ENCODE measurements at places on chromosomes 2 and 18.

GRCh38 chr2:241553981-241554380 lies 4.6 kb upstream of the BOK start:
- no peak for DNase-seq

DNA sequence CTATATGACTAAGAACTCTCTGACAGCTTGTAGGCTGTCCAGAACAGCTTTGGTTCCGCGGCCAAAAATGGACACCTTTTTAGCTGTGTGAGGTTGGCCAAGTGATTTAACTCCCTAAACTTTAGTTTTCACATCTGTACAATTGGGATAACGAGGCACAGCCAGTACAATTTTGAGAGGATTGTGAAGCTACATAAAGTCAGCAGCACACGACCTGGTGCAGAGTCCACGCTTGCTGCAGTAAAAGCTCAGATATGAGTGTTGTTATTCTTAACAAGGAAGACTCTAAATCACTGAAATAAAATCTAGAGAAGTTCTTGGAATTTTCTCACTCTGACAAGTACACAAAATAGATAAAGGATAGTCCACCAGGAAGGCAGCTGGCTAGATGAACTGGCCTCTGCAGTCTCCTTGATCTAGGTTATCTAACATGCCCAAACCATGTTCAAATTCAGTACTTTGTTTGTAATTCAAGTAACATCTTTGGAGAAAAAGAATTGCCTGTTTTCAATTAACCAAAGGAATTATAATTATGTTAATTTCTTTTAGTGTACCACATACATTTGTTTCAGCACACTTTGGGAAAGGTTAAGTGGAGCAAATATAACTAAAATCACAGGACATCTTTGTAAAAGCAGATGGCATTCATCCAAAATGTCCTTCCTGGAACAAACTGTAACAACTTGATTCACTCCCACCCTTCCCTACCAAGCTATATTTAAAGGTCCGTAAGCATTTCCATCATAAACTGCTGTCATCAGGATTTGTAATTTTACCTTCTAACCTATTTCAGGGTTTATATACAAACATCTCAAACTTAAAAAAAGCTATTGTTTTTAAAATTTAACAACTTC lies 201.7 kb upstream of the STK17B start:
- DNase-seq = no peak

GRCh38 chr2:84904717-84905174 lies 710 bp upstream of the TMSB10 start:
- no peak for DNase-seq

- DNase-seq = no peak
Measured at GRCh38 chr2:111617299-111618225, 266.4 kb downstream of the ANAPC1 start.

- no peak for DNase-seq
Measured at GRCh38 chr2:129936334-129936934, 43.0 kb upstream of the RAB6C start.

DNA sequence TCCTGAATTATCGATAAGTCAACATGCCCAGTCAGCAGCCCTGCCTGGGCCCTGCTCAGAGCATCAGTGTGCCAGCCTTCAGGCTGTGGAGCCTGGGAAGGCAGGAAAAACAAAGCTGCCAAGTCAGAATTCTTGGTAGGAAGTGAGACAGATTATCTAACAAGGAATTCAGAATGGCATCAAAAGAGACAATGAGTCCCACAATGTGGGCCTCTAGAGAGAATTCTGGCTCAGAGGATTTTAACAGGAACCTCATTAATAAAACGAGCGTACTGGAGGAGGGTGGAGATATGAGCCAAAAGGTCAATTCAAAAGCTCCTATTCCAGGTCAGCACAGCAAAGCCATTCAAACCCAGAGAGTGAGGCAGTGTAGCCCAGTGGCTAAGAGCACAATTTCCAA lies 327.6 kb upstream of the MMADHC start:
- DNase-seq = no peak

DNA sequence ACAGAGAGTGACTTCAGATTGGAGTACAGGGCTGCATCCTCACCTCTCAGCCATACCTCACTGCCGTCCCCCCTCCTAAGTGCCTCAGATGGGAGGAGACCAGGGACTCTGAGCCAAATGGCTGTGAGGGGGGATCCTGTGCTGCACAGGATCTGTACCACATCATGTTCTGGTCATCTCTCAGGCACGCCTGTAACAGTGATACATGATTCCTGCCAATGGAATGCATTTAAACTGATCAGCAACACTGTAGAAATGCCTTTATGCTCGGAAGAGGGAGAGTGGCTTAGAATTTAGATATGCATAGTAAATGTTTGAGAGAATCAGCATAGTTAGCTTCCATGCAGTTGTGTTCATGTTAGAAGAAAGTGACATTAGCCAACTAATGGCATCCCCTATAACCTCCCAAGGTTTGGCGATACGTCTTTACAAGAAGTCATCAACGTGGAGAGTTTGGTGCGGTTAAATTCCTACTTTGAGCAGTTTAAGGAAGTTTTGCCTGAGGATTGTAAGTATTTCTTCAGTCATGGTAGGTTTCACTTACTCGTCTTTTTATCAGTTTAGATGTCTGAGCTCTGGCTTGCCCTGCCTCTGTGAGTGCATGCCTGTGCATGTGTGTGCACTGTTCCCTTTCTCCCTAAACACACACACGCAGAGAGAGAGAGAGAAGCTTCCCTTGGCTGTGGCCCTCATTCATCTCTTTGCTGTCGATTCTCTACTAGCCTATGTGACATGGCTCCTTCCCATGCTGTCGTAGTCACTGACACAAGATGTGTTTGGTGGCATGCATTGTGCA lies 40.0 kb downstream of the COA5 start:
- DNase-seq = no peak

DNA sequence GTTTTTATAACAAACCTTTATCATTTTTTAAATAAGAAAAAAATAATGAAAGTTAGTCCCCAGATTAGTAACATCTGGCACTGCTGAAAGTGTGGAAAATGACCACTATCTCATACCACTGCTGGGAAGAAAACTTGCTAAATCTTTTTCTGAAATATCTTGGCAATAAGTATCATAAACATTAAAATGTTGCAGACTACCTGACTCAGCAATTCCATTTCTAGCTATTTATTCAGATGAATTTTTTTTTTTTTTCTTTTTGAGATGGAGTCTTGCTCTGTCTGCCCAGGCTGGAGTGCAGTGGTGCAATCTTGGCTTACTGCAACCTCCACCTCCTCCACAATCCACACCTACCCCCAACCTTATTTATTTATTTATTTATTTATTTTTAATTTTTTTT lies 35.3 kb upstream of the SOS1 start:
- no peak for DNase-seq
